ENCODE measurements at places on chromosomes 12 and 14.

- DNase-seq, result no peak
Observed at GRCh38 chr14:72700338-72701236, 193.3 kb downstream of the DPF3 start.

DNA sequence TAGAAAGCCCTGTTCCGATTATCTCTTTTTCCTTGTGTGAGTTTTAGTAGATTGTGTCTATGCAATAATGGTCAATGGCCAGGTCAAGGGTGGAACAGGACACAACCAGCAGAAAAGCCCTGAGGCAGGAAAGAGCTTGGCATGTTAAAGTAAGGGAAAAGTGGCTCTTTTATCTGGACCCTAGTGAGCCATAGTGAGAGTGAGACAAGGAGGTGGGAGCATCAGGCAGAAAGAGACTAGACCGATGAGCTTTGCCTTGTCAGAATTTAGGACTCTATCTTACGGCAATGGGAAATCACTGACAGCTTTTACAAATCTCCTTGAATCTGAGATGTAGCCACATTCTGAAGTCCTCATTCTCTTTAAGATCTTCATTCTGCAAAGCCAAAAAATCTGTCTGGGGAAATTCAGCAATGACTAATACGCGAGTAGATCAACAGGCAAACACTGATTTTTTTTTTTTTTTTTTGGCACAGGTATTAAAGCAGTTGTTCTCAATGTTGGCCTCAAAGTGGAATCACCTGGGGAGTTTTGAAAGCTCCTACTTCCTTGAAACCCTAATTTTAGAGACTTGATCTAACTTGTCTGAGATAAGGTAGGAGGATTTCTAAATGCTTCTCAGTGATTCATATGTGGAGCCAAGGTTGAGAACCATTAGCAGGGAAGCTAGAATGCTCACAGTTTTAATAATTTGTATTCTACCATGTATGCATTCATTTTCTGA is 33.9 kb downstream of the TMEM19 start:
- no peak for DNase-seq

DNA sequence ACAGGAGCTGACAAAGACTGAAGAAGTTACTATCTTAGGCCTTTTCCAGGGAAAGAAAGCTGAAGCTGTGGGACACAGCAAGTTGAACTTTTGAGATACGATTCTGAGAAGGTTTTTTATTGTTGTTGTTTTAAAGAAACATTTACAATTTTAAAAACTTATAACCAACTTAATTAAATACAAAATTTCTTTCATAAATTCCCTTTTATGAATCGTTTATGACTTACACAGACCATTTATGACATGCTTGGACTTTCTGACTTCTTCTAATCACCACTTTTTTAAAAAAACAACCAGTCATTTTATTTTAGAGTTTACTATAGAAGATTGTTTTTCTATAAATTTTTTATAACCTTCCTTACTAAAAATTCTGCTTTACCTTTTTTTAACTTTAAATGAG is 68.7 kb downstream of the DHRS2 start:
- DNase-seq, result peak; percentile 15

- DNase-seq, result no peak
Observed at GRCh38 chr14:103318750-103319419, 15.2 kb upstream of the EIF5 start.

DNA sequence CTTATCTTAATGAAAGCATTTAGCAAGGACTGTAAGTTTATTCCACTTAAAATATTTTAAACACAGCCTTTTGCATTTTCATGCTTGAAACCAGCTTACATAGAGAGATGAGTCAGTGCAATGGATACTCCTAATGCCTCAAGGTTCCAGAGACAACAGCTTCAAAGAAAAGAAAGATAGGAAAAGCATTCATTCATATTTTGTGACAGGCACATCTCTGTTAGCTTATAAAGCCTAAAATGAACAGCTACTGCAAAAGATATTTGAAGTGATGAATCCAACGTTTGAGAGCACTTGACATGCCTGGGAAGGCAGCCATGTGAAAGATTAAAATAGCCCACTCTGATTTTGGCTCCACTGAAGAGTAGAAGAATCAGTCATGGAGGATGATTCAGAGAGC is 814.5 kb downstream of the RPS29 start:
- no peak for DNase-seq

DNA sequence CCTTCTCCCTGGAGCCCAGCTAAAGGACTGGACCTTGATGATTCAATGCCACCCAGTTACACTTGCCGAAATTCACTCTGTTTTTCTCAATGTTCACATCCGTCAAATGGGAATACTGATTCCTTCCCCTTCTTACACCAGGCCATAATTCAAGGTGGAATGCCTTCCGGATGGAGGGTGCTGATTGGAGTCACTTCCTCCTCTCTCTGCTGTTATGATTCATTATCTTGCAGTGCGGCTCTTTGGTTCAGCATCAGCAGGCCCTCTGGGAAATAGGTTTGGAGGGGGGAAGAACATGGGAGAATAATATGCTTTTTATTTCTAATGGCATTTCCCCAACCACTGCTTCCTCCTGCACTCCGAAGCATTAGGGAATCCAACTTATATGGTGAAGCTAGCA is 390.6 kb upstream of the TBX3 start:
- no peak for DNase-seq

DNA sequence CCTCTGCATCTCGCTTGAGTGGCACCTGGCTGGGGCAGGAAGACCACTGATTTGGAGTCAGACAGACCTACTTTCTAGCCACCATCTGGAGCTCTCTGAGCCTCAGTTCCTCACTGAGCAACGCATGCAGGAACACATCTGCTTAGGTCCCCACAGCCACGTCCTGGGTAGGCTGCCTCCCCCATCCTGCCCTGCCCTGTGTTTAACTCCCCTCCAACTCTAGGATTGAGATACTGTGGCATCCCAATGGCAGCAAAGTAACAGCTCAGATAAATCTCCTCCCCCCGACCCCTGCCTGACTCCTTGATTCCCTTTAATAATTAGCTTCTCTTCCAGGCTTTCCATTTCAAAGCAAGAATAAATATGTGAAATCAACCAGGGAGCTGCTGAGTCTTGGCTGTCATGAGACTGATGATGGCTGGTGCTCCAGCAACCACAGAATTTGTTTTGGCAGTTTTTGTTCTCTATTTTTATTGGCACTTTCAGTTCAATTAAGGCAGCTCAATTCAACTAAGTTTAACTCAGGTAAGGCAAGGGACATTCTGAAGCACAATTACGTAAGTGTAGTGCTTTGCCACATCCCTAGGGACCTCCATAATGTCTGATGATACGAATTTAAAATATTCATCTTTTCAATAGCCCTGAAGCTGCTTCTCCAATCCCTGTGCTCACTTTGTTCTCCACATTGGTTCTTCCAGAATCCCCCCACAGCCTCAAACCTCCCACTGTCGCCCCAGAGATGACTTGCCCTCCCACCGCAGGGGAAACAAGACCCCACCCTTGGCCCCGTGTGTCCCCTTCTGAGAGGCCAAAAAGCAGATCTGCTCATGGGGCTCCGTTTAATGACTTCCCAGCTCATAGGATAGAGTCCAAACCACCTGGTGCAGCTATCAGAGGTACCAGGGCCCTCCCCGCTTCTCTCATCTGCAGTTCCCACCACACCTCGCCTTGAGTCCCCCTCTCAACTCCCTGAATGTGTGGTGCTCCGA is 58.2 kb downstream of the ESR2 start:
- DNase-seq, result no peak

- no peak for DNase-seq
Observed at GRCh38 chr12:49655595-49656236, 32.4 kb downstream of the PRPF40B start.

GRCh38 chr12:66901138-66901932 is 222.5 kb upstream of the GRIP1 start:
- no peak for DNase-seq

DNA sequence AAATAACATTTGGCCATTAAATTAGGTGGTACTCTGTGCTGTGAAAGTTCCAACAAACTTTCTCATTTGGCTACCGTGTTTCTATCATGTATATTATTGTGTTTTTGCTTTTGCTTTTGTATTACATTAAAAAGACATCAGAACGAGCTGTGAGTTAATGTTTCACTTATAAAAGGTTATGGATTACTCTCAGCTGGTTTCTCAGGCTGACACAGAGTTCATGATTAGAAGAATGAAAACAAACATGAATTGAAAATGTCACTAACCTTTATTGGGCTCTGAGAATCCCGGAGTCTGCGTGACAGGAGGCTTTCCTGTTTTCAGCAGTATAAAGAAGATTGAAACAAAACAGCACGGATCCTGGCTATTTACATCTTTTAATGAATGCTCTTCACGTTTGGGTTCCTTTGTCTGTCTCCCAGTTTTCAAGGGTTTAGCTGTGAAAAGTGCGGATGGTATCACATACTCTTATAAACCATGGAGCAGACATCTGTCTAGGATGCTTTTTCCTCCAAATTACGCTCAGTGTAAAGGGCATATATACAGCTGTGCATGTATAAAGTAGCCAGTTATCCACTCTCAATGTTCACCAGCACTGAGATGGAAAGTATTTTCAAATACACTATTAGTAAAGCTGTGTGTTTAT is 153.6 kb downstream of the PTCSC3 start:
- no peak for DNase-seq

DNA sequence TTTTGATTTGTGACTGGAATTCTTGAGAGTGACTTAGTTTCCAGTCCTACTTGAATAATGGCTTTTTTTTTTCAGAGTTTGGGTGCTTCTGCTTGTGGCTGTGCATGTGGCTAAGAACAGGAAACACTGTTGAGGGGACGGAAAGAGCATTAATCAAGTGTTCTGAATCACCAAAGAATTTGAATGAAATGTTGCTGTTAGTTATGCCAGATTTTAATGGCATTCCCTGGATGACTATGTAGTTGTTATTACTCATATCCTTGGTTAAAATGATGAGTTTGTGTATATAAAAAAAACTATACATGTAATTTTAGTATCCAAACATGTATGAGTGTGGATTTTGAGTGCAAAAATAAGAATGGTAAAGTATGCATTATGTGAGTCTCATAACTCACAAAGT is 347.9 kb downstream of the BCAT1 start:
- peak; percentile 65 for DNase-seq

- DNase-seq, result no peak
Observed at GRCh38 chr12:4041187-4041885, 168.1 kb upstream of the PARP11 start.

Measured in RKO (cell line).